ENCODE measurements at places on chromosomes 11 and 22.
A peak's percentile ranks its signal among the peaks of the same experiment; 100 is the strongest.

DNA sequence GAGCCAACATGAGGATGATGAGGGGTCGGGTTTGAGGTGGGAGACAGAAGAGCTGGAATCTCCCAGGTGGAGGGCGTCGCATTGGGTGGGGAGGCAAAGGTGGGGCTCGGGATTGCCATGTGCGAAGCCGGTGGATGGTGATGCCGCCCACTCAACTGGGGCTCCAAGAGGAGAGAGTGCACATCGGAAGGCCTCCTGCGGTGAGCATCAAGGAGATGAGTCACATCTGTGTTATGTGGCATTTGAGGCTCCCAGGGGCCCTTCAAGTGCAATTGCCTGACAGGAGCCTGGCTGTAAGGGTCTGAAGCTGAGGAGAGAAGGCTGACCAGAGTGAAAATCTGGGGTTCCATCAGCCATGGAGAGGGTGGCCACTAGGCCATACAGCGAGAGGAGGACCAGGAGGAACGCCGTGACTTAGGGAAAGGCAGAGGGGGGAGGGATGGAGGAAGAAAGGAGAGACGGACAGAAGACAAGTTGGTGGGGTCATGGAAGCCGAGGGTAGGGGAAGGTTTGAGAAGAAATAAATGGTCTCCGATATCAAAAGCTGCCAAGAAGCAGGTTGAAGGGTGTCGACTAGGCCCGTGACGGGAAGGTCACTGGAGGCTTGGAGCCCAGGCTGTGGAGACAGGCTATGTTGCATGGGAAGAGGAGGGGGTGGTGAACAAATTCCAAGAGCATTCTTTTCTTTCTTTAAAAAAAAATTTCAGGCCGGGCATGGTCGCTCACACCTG lies 21.3 kb downstream of the RASD2 start:
- peak; percentile 52 for DNase-seq

GRCh38 chr11:16587670-16588069 lies 150.8 kb upstream of the C11orf58 start:
- DNase-seq, result no peak

DNA sequence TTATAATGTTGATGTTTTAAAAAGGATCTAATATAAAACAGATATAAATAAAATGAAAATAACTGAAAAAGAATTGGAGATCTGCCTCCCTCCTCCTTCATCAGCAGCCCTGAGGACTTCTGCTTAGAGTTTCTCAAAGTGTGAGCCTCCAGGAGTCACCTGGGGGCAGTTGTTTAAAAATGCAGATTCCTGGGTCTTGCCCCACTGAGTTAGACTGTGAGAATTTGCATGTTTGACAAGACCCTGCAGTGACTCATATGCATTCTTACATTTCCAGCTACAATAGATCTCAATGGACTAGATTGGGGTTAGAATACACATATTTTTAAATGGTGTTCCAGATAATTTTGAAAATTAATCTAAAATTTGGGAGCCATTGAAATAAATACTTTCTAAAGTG lies 798 bp upstream of the OOSP3 start:
- DNase-seq, result no peak

- no peak for DNase-seq
Measured at GRCh38 chr11:102499151-102499550, 31.4 kb downstream of the MMP7 start.

- peak; percentile 7 for DNase-seq
Measured at GRCh38 chr11:119990309-119991021, 147.4 kb downstream of the TRIM29 start.

GRCh38 chr22:26658671-26659478 lies 1.5 kb downstream of the MIAT start:
- peak; percentile 96 for DNase-seq

GRCh38 chr22:49776891-49777290 lies 50.8 kb downstream of the BRD1 start:
- no peak for DNase-seq

DNA sequence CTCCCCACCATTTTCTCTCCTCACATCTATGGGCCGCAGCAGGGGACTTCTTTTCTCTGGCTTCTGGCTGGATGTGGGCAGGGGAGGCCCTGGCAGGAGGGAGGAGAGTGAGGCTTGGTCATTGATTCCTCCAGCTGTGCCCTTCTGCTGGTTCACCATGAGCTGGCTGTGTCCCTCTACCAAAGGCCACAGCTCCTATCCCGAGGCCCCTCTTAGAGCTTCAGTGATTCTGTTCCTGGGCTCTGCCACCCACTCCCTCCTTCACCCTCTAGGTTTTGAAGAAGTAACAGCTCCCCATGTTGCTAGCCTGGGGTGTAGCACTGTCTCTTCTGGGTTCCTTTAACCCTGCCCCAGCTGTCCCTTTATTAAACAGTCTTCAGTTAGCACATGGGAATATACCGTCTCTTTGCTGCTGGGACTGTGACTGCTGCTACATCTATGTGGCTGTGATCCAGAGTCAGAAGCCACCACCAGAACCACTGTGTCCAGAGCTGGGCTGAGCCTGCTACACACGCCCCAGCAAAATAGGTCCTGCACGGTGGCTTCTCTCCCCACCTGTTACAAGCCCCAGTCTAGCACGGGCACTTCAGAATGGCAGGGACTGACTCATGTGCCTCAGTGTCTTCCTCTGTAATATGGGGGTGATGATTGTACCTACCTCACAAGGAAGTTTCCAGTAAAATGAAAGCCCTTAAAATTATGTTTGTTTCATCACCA lies 578 bp upstream of the PARVG start:
- no peak for DNase-seq

DNA sequence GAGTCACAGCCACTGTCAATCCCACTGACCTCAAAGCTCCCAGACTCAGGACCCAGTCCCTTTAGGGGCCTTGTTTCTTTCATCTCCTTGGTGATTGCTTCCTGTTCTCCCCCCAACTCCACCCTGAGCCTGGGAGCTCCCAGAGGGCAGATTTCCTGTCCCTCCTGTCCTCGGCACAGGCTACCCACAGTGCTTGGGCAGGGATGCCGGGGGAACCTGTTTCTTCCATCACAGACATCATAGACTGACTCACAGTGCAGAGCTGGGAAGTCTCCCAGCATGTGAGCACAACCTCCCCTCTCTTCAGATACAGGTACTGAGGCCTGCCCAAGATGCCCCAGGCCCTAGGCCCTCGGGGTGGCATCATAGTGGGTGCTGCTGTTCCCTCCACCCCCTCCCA lies 16.6 kb downstream of the TRIM29 start:
- no peak for DNase-seq

DNA sequence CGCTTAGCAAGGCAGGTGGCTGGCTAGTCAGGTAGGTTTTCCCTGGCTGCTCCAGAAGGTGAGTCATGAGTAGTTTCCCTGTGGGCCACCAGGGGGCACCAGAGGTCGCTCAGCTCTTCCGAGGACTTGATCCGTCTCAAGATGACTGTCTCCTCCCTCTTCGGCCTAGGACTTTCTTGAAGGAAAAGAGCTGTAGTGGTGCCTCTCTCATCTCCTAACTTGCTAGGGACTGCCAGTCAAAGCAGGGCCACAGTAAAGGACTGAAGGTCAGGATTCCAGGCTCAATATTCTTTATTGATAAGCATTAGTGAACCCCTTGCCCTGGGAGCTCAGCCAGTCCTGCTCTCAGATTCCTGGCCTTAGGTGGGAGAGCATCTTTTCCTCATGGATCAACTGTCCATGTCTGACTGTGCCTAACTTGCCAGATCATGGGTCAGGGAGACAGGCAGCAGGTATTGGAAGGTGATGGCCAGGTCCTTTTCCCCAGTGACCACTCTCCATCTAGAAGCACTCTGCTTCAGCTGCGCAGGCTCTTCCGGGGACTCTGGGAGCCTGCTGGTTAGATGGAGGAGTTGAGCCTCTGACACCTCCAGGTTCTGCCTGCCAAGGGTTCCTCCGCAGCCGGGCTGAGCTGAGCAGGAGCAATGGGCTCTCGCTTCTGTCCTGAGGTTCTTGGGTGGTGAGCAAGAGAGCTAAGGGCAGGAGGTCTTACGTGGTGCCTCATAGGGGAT lies 1.9 kb downstream of the POLD4 start:
- DNase-seq, result no peak

- no peak for DNase-seq
Measured at GRCh38 chr11:96149743-96150555, 193.0 kb downstream of the MAML2 start.

GRCh38 chr22:17918840-17919239 lies 105.5 kb downstream of the MICAL3 start:
- no peak for DNase-seq

GRCh38 chr22:48147404-48147803 lies 1385.0 kb downstream of the TBC1D22A start:
- DNase-seq, result no peak

DNA sequence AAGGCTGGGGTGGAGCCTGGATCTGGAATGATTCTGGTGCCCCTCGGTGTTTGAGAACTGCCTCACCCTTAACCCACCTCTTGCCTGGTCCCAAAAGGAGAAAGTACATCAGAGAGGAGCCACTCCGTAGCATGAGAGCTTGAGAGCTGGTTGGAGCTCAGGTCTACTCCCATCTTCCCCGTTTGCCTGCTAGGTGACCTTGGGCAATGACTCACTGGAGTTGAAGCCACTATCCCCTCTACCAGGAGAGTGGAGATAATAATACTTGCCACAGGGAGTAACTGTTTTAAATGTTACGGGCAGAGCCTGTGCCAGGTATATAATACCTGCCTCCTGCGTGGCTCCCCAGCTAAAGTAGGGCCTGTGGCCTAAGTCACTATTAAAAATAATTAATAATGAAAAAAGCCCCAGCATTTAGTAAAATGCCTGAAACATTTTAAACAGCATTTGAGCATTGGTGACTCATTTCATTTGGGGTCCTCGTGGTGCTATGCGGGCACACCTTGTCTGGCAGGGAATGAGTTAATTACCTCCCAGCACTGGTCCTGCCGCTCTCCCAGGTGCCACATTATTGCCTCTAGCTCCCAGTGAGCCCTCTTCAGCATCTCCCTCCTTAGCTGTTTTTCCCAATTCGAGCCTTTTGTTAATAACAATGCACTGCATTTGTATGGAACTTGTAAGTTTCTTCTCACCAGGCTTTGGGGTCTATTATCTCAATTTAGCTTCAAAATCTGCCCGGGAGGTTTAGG lies 22.5 kb downstream of the CYTH4 start:
- DNase-seq, result no peak

- no peak for DNase-seq
Measured at GRCh38 chr11:83682611-83682973, 396.4 kb upstream of the CCDC90B start.

DNA sequence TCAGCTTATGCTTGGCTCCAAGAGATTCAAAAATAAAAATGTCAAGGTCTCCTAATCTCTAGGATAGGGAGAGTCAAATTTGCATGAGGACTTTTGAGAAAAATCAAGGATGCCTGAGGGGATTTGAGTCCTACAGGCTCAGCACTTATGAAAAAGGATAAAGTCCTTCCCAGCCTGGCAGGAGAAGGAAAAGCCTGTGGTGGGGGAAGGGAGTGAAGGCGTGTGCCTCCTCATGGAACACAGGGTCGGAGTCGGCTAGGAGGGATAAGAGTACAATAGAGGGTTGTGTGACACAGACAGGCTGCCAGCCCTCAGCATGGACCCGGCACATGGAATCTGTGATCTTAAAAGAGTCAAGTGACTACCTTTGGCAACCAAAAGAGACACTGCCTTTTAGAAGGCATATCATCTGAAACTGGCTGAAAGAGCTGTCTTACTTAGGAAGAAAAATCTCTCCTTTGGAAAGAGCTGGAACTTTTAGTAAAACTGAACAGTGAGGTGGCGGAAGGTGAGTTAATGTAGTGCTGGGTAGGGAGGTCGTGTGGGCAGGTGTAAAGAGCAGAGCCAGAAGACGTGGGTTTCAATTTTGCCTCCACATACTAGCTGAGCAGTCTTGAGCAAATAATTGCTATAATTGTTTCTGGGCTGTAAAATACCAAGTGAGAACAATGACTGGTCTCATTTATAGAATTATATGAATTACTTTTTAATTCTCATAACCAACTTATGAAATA lies 58.8 kb upstream of the RDX start:
- DNase-seq, result no peak

DNA sequence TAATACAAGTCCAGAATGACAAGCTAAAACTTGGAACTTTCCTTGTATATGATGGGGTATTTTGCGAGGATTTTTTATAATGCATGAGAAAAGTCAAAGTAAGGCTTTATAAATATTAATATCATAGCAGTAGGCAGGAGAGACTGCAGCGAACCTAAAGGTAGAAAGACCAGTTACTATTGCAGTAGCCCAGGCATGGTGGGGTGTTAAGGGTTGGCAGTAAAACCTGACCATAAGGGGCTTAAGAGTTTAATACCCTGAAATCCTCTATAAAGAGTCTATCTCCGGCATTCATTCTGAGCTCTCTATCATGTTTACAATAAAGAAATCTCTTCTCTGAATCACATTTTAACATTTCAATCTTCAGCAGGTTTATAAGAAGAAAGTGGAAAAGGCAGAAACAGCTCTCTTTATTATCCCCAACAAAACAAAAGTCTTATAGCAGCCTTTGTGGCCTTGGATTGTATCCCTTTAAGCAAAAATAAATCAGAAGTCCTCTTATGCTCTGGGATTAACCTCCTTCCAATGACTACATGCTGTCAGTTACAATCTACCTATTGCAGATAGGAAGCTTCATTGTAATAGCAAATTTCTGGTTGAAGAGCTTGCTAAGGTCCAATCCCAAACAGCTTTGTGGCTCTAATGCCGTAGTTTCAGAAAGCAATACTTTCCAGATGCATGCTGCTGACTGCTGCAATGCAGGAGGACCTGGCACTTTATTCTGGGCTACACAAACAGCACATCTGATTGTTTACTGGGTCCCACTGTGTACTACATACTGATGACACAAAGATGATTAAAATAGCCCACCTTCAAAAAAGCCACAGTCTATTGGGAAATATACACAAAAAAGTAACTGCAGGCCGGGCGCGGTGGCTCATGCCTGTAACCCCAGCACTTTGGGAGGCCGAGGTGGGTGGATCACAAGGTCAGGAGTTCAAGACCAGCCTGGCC lies 45.8 kb downstream of the SIK3 start:
- no peak for DNase-seq

DNA sequence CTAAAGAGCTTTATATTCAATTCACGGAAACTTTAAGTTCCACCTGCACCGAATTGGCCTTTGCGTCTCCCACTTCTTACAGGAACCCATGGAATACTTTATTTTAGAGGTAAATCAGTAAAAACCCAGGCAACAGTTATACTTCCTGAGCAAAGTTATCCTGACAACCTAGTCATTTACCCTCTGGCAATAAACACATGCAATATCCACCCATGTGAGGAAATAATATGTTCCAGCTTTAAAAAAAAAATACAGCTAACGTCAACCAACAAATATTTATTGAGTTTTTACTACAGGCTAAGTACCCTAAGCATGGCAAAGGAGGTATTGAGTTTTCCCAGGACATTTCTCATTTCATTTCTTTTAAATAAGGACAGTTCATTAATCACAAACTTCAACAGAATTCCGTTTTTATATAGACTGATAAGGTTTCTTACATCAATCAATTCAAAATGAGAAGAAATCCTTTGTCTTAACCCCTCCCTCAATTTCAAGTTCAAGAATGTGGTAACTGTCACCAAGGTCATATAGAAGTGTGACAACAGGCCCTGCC lies 38.3 kb upstream of the CCDC34 start:
- DNase-seq, result no peak

DNA sequence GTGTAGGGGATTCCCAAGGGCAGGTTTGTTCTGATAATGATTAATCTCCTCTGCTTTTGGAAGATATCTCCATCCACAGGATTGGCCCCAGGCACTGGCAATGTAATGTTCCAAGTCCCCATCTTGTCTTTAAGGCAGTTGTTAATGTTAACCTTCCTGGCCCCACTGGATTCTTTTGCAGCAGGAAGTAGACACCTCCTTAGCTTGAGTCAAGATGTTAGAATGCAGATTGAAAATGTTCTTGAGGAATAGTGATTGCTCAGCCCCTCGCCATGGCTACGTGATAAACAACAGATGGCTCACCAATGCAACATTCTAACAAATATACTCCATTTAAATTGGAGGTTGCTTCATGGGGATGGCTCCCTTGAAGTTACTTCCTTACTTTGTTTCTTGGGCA lies 7.3 kb downstream of the HEPHL1 start:
- DNase-seq, result peak; percentile 4

Data from HFF-Myc (cell line).